CD4-positive, alpha-beta T cell treated with Interleukin-21 for 1 hour (primary cell): ENCODE measurements at places on chromosomes 7 and 10.
A peak's percentile ranks its signal among the peaks of the same experiment; 100 is the strongest.

- DNase-seq = no peak
Observed at GRCh38 chr7:6607651-6608051, 7.8 kb upstream of the ZNF853 start.

GRCh38 chr7:156886020-156886795 lies 6.8 kb downstream of the LMBR1 start:
- no peak for DNase-seq

GRCh38 chr7:31145339-31145738 lies 93.2 kb downstream of the ADCYAP1R1 start:
- DNase-seq = no peak

DNA sequence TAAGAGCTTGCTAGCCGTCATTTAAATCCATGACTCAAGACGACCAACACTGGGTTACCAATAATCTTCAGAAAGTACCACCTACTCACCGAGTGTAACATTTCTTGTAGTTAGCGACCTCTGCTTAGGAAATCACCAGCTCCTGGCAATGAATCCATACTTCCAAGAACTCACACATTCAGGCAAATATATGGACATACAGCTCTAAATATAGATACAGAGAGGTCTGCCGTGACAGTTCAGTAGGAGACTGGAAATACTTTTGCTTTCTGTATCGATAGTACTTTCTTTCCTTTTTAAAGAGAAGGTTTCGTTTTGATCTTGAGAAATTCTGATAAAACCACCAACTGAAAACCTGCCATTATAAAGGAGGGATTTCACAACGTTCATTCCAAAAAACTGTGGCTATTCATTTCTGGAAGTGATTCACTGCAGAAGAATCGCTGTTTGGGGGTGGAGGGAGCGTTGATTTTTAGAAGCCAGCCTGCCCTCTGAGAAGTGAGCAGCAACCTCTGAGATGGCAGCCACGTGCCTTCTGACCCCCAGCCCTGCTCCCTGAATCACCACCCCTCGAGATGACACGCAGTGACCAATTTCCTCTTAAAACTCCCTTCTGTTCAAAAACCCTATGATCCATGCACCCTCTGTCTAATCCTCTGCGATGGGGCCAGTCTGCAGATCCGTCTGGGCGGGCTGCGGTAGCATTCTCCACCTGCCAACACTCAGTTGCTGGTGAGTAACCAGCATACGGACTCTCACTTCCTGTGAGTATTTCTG lies 179.0 kb upstream of the KLF14 start:
- DNase-seq = peak; percentile 91

- DNase-seq = no peak
Observed at GRCh38 chr10:124935946-124936345, 6.0 kb upstream of the ZRANB1 start.

GRCh38 chr7:8176370-8177081 lies 85.4 kb downstream of the ICA1 start:
- DNase-seq = peak; percentile 75

- no peak for DNase-seq
Observed at GRCh38 chr10:1058017-1058416, 1.8 kb downstream of the WDR37 start.

GRCh38 chr7:120550494-120551048 lies 277.6 kb downstream of the KCND2 start:
- no peak for DNase-seq

DNA sequence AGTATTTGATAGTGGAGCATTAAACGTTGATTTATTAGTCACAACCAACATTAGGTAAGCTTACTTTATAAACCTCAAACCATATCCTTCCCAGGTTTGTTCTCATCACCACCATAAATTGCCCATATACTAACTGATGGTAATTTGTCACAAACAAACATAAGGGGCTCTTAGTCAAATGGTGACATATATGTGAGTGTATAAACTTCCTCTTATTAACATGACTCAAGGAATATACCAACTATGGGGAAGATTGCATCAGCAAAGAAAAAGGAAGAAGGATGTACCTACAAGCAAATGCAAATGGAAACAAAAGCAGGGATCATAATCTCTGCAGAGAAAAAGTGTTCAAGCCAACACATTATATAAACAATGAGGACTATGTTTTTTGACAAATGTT lies 418.2 kb upstream of the AKR1E2 start:
- DNase-seq = no peak

- DNase-seq = no peak
Observed at GRCh38 chr10:127492607-127493250, 56.4 kb upstream of the NPS start.

DNA sequence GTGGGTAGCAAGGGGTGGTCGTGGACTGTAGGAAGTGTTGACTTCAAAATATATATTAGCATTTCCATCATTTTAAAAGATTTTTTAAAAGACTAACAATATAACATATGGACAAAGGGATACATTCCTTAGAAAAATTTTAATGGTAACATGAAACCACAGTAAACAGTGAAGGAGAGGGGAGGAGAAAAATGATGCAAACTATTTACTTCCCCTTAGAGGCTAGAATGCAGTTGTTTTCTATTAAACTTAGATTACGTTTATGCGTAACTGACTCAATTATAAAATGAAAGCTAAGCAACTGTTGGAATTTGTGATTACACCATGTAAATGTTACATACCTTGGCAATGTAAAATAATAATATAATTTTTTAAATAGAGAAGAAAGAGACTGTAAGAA lies 41.3 kb downstream of the CALD1 start:
- DNase-seq = no peak

DNA sequence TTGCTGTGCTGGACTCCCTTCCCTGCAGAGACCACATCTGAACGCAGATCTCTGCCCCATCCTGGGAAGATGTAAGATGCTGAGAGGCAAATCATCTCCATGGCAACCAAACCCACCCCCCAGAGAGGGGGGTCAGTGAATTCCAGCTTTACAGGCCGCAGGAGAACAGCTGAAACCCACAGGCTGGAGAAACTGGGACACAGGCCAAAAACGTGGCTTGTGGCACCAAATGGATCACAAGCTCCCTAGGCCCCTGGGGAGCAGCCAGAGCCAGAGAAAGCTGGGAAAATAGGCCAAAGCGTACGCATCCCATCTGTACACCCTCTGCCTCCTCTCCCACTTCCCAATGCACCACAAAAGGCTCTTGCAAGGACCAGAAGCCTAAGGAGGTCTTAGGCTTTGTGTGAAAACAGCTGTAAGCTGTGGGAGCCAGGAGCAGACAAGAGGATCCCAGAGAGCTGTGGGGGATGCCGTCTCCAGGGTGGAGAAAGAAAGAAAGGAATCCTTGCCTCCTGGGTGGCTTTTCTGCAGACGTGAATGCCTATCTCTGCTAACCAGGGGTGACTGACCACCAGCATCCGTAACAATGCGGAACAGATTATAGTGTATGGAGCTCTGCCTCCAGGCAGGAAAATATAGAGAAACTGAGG lies 59.5 kb downstream of the TMEM130 start:
- no peak for DNase-seq

GRCh38 chr10:42989481-42989921 lies 87.4 kb upstream of the RET start:
- DNase-seq = no peak

- no peak for DNase-seq
Observed at GRCh38 chr10:88089498-88089897, 226.1 kb downstream of the PTEN start.

GRCh38 chr10:44105696-44106095 lies 279.2 kb downstream of the CXCL12 start:
- no peak for DNase-seq

DNA sequence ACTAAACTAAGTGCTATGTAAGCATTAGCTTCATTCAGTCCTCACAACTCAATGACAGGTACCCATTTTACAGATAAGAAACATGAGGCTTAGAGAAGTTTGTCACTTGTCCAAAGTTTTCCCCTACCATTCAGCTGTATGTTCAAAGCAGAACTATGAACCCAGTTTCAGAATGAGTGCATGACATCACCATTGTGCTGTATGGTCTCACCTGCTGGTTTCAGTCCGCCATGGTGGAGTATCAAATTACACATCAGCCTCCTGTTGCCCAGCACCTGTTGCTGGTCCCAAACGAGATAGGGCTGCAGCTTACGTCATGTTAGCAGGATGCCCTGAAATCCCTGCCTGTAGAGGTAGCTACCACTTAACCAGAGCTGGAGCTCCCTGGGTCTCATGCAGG lies 95.0 kb downstream of the DYNC1I1 start:
- DNase-seq = no peak

- DNase-seq = no peak
Observed at GRCh38 chr7:7210475-7211237, 28.3 kb downstream of the C1GALT1 start.

- no peak for DNase-seq
Observed at GRCh38 chr10:13950543-13950939, 363.8 kb downstream of the PRPF18 start.

DNA sequence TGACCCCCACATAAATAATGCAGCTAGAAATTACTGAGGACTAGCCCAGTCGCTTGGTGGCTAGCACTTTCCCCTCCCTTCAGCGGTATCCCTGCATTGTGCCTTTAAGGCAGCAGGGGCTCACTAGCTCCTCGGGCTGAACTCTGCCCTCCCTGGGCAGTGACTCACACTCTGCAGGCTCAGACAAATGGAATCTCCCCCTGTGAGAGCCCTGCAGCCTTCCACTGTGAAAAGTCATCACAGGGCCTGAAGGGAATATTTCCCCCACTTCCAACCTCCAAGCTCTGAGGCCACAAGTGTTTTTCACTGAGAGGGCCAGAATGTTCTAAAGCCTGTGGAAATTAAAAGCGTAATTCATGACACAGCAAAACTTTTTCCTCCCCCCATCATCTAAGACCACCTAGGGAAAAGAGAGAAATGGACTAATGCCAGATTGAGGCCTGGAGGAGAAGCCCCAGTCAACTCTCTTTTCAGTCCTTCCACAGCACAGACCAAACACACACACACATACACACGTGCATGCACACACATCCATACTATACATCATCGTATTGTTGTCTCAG lies 93.6 kb upstream of the COL1A2 start:
- no peak for DNase-seq

- no peak for DNase-seq
Observed at GRCh38 chr7:157507987-157508386, 171.2 kb downstream of the DNAJB6 start.

- DNase-seq = no peak
Observed at GRCh38 chr7:88344956-88345832, 38.5 kb upstream of the STEAP4 start.

DNA sequence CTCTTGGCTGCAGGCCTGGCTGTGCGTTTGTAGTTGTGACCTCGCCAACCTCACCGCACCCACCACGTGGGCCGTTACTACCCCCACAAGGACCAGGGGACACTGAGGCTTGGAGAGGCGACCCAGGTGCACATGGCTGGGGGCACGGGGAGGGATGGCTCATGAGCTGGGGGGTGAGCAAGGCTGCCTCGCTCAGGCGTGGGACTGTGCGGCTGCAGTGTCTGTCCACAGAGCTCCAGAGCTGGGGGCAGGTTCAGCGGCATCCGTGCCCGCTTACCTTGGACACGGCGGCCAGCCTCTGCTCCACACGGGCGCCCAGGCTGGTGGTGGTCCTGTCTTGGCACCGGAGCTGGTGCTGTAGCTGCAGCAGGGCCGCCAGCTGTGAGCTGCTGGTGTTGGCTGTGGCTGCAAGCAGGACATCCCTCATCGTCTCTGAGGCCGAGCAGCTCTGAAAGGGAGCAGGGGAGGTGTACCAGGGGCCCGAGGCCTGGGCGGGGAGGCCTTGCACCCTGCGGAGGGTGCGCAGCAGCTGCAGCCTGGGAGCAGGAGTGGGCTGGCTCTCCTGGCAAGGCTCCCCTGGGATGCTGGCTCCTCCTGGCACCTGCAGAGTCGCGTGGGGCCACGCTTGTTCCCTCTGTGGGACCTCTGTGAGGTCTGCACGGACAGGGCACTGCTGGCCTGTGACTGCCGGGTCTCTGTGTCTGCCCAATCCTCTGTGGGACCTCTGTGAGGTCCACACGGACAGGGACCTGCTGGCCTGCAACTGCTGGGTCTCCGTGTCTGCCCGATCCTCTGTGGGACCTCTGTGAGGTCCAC lies 60.0 kb upstream of the NKX6-2 start:
- no peak for DNase-seq

GRCh38 chr7:48171202-48171601 lies at the start of gene ABCA13:
Gene ABCA13, plus strand, starts transcription at chr7:48171458. Its CDS starts 26 bp downstream, at chr7:48171484.
- no peak for DNase-seq

DNA sequence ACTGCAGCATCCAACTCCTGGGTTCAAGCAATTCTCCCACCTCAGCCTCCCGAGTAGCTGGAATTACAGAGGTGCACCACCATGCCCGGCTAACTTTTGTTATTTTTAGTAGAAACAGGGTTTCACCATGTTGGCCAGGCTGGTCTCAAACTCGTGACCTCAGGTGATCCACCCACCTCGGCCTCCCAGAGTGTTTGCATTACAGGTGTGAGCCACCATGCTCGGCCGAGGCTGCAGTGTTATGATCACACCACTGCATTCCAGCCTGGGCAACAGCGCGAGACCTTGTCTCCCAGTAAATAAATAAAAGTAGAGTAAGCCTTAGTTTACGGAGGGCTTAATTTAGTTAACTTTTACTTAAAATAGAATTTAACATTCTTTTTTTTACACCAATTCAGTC lies 23.7 kb upstream of the IGF2BP3 start:
- no peak for DNase-seq

- no peak for DNase-seq
Observed at GRCh38 chr10:75475460-75476182, 44.2 kb downstream of the LRMDA start.

GRCh38 chr7:108016841-108017775 lies 14.1 kb upstream of the LAMB1 start:
- DNase-seq = no peak

DNA sequence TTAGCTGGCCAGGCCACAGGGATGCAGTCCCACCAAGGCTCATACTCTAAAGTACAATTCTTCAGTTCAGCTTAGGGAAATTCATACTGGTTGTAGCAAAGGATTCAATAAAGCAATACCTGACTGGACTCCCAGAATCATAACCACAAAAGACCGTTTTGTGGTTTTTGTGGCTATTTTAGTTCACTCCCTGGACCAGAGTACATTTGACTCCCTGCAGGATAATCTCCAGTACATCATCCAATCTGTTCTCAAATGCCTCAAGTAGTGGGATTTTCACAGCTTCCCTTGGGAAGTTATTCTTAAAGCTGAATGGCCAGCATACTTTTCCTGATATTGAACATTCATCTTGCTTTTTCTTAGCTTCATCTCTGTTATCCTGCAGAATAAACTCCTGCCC lies 29.3 kb upstream of the YAE1 start:
- no peak for DNase-seq

DNA sequence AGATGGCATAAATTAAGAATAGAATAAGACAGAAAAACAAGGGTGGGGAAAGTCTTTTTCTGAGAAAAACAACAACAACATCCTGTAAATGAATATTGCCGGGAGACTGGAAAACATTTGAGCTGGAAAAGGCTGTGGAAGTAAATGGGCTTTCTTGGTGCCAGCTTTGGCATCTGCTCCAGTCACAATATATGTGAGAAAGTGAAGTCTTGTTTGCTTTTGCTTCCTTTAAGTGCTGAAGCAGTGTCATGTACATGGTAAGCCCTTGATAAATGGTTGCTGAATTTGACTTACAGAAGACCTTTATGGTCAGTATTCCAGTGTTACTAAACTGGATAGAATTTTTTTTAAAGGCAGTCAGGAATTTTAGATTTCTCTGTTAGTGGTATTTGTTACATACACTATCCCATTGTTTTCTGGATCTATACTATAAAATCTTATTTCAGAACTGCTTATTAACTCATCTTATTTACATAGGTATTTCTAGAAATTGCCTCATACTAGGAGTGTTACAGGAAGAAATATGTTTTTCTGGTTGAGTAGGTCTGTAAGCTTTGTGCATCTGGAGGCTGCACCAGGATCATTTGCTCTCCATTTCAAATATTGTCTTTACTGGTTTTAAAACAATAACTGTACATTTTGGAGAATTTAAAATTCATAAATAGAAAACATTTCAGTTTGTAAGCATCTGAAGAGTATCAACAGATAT lies 201.7 kb upstream of the FOXP2 start:
- DNase-seq = no peak
